ENCODE measurements at places on chromosomes 5 and 9. TPM values are rescaled to one million over a fixed set of nuclear protein-coding genes. Genes with fewer than 3 reads are reported as not detected.

Gene SLC34A3
- not detected for total RNA-seq

Gene MYO10
- 1.7 TPM for total RNA-seq

Gene ANAPC2
- total RNA-seq, result 89.6 TPM

Gene NR2F1
- not detected for total RNA-seq

Gene UGCG
- total RNA-seq, result 12.9 TPM
